Kidney epithelial cell (primary cell): ENCODE measurements at places on chromosomes 3 and 15.

- no peak for DNase-seq
These were observed 40.5 kb downstream of the PPCDC start for GRCh38 chr15:75063889-75064288.

DNA sequence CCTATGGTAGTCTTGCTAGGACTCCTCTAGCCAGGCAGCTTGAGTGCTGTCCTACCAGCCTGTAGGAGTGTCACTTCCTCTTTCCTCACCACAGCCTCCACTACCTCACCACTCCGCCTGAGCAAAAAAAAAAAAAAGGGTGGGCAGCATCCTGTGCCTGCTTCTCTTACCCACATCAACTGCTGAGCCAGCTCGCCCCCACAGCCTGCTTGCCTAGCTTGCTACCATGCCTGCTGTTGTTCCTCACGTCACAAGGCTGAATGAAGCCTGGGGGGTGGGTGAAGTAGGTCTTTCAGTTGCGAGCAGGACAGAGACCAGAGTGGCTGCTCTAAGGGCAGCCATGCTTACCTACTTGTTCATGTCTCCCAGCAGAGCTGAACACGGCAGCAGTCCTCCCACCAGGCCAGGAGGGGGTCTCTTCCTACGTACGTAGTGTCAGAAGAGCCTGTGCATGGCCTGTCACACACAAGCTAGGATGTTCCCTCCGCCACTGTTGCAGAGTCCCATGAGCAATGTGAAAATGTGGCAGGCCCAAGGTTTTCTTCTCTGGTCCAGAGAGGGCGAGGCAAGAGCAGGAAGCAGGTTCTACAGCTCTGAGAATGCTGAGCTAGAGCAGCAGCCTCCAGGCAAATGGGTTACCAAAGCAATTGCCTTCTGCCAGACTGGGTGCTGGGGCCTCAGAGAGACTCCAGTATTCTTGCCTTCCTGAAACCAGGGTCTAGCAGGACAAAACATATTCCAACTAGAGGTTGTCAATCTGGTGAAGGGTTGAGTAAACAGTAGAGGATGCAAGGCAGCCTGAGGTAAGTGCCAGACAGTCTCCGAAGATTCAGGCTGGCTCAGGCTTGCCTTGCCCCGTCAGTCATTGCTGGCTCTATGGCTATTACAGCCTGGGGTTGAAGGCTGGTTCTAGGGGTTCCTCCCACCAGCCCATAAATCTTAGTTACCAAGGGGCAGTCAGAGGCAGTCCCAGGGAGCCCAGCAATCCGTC is 8.1 kb downstream of the PPM1M start:
- no peak for DNase-seq

DNA sequence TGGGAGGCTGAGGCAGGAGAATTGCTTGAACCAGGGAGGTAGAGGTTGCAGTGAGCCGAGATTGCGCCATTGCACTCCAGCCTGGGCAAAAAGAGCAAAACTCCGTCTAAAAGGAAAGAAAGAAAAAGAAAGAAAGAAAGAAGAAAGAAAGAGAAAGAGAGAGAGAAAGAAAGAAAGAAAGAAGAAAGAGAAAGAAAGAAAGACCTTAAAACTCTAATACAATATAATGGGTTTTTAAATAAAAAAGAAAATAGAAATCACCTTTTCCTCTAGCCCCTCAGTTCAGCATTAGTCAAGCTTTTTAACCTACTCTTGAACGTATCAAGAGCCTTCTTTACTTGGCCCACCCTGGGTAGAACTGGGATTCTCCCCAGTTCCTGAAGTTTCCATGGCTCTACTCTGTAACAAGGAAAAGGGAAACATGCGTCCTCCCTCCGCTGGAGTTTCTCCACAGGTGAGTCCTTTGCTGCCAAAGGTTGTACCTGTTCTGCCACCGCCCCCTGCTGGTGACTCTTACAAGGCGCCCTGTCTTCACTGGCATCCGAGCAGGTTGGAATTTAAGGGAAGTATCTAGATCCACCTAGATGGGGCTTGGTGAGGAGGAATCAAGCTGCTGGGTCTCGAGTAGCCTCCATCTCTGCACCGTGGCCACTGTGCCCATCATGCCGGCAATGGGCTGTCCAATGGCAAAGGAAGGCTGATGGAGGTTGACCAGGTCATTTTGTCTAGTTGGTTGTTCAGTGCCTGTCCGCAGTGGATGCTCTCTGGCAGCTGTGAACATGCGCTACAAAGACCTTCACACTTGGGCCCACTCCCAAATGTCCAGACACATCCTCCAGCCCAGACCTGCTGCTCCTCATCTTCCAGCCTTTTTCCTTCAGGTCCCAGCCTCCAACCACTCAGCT is 20.6 kb upstream of the EPHB3 start:
- DNase-seq: peak; percentile 9

DNA sequence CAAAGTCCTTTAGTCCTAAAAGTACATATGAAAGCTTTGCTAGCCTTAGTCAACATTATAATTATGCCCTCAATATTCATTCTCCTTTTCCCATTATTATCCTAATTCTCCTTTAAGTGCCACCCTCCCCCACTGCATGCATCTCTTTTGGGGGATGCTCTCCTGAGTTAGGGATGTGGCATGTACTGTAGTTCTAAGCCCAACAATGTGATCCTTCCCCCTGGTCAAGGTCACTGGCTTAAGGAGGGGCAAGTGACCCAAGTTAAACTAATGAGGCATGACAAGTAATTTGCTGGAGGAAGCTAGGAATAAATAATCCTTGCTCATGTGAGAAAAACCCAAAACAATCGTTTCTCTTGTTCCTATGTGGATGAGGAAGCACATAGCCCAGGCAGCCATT is 343.9 kb upstream of the SUCLG2 start:
- DNase-seq: no peak

- no peak for DNase-seq
These were observed 12.5 kb upstream of the PLA2G4E start for GRCh38 chr15:42033214-42033873.

GRCh38 chr3:7787871-7788828 is 713.5 kb upstream of the LMCD1 start:
- peak; percentile 62 for DNase-seq

DNA sequence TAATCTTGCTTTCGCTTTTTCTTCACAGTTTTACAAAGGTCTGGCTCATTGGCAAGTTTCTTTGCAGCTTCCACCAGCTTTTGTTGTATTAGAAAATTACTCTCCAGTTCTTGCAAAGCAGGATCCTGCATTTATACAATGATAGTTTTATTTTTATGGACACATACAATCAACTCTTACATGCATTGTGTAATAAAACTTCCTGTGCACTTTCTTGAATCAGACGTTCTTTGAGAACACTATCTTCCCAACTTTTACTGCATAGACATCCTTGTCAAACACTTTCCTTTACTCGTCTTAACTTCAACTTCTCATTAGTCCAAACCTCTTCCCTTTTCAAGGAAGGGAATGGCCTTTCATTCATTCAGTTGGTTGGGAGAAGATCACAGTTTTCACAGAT is 71.4 kb upstream of the LMOD3 start:
- DNase-seq: no peak

- DNase-seq: no peak
These were observed at the start of gene MON1A for GRCh38 chr3:49929291-49930167. Gene MON1A, minus strand, starts transcription at chr3:49929811. Its CDS starts 16,465 bp downstream, at chr3:49913346.

GRCh38 chr3:64674591-64675076 is 13.2 kb downstream of the ADAMTS9 start:
- DNase-seq: peak; percentile 87

- DNase-seq: no peak
These were observed 73.0 kb downstream of the NEO1 start for GRCh38 chr15:73125219-73125618.

DNA sequence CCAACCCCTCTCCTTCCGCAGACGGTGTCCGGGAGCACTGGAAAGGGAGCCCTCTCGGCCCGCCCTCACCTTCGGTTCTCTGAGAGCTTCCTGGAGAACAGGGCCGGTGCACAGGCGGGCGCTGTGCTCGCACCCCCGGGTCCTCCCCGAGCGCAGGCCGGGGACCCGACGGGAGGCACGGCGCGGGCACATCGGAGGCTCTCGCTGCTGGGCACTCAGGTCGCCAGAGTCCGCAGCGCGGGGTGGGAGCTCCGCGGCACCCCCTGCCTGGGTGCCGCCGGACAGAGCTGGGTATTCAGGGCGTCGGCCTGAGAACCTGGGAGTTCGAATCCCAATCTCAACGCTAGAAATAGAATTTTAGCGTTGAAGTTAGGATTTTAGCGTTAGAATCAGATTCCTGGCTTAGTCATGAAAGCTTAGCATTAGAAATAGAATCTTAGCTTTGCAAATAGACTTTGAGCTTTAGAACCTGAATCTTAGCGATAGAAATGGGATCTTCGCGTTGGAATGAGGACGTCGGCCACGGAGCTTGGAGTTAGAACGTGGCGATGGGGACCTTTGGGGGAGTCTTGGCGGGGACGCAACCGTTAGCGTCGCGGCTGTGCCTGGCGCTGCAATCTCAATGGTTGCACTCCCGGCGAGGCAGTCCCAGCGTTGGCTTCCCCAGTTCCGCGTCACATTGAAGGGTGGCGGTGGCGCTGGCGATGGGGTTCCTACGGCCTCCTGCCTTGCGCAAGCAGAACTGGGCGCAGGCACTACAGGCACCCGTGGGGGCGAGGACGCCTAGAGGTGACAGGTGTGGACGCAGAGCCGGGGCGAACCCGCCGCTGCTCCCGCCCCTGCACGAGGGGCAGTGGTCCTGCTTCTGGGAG is 549 bp downstream of the TRH start:
- DNase-seq: no peak

DNA sequence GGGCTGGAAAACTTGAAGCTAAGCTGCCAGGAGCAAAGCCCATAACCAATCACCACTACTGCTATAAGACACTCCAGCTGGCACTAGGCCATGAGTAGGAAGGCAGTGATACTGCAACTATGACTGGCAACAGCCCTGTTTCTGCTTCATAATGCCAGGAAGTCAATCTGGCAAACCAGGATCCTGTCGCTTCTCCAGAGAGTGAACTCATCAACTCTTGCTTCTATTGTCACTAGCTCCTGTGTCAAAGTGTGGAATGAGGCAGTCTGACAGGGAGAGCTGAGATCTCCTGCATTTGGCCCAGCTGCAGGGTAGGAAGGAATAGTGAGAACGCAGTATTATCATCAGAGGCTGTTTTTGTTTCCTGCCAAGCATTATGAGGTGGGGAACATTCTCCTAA is 105.3 kb downstream of the CTNNB1 start:
- DNase-seq: no peak

DNA sequence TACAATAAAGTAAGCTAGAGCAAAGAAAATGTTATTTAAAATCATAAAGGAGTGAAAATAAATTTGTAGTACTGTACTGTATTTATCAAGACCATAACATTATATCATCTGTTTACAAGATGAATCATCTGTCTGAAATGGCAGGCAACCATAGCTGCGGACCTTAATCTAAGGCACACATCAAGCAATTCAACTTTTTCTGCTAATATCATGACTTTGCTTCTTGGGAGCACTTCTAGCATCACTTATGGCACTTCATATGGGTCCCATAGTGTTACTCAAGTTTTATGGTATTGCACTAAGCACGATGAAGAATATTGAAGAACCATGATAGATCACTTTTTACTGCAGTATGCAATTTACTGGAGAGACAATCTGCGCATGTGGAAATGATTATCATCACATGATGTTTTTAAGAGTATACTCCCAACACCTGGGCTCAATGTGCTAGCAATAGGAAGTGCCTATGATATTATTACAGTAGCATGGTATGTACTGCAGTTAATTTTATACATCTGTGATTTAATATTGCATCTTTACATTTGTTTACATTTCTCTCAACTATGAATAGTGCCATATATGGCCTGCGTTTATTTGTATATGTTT is 137.7 kb upstream of the NECTIN3 start:
- no peak for DNase-seq

GRCh38 chr3:13111173-13111872 is 38.1 kb upstream of the IQSEC1 start:
- DNase-seq: no peak

GRCh38 chr15:48040166-48040817 is 80.5 kb upstream of the SLC24A5 start:
- peak; percentile 7 for DNase-seq

DNA sequence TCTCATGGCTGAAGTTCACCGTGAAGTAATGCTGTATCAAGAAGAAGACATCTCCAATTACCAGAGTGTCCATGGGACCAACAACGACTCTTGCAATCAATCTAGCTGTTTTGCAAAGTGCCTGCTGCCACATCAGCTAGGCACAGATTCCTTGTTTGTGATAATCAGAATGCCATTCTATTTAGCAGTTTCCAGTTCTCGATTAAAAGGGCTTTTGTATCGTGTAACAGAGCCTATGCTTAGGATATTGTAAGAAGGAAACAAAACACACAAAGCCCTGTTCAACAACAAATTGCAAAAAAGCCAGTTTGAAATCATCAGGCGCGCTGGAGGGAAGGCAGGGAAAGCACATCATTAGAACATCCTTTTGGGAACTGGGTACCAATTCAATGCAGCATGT is 26.1 kb downstream of the RASGRF1 start:
- no peak for DNase-seq

- no peak for DNase-seq
These were observed 68.1 kb downstream of the KLF15 start for GRCh38 chr3:126289096-126289495.

- DNase-seq: no peak
These were observed 161.2 kb downstream of the ALCAM start for GRCh38 chr3:105527949-105528348.

- DNase-seq: no peak
These were observed 141.2 kb downstream of the NUP210 start for GRCh38 chr3:13278783-13279531.

GRCh38 chr3:172892158-172892557 is 141.6 kb downstream of the ECT2 start:
- DNase-seq: no peak

DNA sequence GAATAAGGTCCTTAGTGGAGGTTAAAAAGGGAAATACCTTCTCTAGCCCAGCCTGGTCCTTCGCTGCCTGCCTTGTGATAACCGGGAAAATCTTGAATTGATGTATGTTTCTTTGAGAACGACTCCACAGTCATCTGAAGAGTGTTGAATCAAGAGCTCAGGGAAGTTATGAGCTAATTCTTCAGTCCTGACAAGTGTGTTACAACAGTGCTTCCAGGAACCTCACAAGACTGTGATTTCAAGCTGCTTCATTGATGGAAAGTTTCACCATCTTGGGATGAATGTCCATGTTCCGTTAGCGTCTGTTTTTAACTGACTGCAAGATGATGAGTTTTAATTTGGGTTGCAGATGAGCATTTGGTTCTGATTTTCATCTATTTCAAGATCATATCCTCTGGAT is 12.4 kb downstream of the TMEM41A start:
- DNase-seq: no peak

- DNase-seq: peak; percentile 92
These were observed 78.5 kb downstream of the CHCHD6 start for GRCh38 chr3:126782536-126782935.

DNA sequence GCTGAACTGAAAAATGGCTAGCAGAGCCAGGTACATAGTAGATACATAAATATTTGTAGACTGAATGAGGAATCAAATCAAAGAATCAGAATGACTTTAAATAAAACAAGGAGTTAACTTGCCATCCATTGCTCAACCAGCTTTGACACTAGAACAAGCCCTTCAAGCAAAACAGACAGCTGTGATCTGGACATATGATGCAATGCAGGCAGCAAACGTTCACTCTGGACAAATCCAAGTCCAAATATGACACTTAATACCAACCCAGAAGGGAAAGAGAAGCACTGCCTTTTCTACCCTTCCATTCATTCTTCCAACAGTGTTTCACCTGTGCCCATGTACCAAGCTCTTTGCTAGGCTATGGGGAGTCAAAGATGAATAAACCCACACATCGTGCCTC is 4.5 kb downstream of the THRB start:
- DNase-seq: no peak

- DNase-seq: no peak
These were observed 25.8 kb downstream of the MECOM start for GRCh38 chr3:169637731-169638130.
